ENCODE measurements at places on chromosomes 5 and 9. TPM values are rescaled to one million over a fixed set of nuclear protein-coding genes. Genes with fewer than 3 reads are reported as not detected.
A peak's percentile ranks its signal among the peaks of the same experiment; 100 is the strongest.

CCDC69 gene
- 5.3 TPM for total RNA-seq

GRCh38 chr5:31783086-31783645 lies 144.2 kb downstream of the PDZD2 start:
- no peak for DNase-seq

DNA sequence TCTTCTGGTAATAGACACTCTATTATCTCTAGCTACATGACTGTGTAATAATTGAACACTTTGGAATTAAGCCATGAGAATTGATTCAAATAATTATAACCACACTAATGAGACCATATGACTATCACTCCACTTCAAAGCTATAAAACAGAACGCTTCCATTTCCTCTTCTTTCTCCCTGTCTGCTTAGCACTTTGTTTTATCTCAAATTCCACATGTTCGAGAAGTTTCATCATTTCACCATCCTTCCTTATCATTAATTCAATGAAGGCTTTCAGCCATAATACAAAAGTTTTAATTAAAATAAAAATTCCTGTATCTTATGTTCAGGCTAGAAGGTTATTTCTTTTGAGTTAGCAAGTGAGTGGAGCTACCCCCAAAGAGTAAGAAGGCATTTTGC lies 7.4 kb upstream of the DCTN4 start:
- DNase-seq: no peak

- no peak for DNase-seq
These were observed 178.7 kb downstream of the PLK2 start for GRCh38 chr5:58281189-58281588.

DNA sequence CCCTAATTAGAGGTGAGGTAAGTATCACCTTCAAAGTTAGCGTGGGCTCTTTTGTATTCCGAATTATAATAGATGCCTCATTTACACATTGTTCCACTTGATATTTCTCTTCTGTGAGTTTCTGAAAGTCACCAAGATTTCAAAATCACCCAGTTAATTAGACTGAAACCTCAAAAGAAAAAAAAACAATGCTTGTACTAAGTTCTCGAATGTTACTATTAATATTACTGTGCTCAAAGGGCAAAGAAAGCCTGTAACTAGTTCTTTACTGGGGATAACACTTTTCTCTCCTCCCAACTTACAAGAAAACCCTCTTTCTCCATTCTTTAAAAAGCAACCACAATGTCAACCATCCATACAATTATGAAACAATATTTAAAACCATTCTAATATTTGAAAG lies 98.5 kb downstream of the STRBP start:
- DNase-seq: no peak

IL4 gene
- not detected for total RNA-seq

- no peak for DNase-seq
These were observed 156.4 kb downstream of the GABBR2 start for GRCh38 chr9:98552331-98552730.

BAAT gene
- 0.15 TPM for total RNA-seq

PCDHGB1 gene
- total RNA-seq: 5.2 TPM

DNA sequence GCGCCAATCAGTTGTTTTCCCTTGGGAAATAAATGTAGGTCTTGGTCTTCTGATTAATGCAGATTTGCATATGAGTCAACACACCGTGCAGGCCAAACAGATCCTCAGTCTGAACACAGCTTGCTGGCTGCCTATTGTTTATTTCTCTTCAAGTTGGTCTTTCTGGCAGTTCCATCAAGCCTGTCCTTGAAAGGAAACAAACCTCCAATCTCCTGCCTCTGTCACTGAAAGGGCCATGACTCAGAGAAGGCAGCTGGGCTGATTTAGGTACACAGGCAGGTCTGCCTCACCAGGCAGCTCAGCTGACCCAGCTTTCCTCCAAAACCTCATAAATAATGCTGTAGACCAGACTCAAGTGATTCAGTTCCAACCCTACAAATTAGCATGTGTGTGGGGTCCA lies 175.9 kb downstream of the MAN2A1 start:
- no peak for DNase-seq

- no peak for DNase-seq
These were observed 664.7 kb downstream of the ACTL7B start for GRCh38 chr9:108191065-108191464.

GRCh38 chr5:114948363-114948762 lies 221.3 kb downstream of the TRIM36 start:
- no peak for DNase-seq

DNA sequence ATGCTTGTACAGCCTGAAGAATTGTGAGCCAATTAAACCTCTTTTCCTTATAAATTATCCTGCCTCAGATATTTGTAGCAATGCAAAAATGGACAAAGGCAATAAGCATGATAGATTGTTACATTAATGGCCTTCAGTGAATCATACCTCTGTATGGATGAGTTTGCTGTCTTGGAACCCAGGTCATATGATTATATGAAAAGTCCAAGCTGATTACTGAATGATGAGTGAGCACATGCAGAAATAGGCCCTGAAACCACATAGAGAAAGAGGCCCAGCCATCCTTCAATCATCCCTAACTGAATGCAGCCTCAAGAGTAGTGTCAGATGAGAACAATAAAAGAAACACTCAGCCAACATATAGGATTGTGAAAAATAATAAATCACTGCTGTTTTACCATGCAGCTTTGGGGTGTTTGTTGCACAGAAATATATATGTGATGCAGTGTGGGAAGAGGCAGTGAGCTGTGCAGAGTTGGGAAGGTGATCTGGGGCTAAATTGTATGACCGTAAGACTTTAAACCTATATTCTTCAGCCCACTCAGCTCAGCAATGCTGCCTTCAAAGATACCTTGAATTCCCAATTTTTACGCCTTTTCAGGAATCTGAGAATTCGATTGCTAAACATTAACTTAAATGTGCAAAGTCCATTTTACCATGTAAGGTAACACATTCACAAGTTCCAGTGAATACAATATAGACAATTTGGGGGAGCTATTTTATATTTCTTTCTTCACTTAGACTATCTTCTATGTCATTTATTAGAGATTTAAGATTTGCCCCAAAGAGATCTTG lies 36.3 kb upstream of the SHISAL2B start:
- no peak for DNase-seq

- peak; percentile 79 for DNase-seq
These were observed 24.0 kb downstream of the NNT start for GRCh38 chr5:43627028-43627427.

DNA sequence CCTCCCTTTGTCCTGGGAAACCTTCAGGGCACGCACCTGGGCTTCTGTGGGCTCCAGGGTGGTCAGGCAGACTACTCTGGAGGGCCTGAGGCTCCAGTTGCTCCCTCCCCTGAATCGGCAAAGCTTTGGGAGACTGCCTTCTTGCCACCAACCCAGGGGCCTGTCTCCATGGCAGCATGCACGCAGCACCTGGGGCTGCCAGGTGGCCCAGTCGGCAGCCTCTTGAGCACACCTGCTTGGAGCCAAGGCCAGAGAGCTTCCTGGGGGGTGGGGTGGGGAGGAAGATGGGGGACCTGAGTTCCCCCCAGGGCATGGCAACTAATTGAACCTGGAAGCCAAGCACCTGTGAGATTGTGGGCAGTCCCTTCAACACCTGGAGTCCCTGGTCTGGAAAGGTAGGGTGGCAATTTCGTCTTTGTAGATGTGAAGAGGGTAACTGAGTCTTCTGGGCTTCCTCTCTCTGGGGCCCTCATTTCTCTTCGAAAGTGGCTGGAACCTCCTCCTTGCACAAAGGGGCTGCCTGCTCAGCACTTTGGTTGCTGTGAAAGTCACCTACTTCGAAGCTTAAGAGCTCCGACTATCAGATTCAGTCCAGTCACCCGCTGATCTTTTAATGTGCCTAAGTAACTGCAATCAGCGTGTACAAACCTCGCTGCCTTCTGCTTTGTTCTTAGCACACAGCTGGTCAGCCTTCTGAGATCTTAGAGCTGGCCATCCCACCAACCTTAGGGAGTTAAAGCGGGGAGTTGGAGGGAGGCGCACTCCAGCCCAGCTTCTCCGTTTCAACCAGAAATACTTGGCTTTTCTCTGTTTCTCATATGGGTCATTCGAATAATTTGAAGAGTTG lies 4.0 kb downstream of the RNF183 start:
- DNase-seq: peak; percentile 53

TEX48 gene
- not detected for total RNA-seq

- peak; percentile 45 for DNase-seq
These were observed 581.0 kb upstream of the RORB start for GRCh38 chr9:73916016-73916673.

DNA sequence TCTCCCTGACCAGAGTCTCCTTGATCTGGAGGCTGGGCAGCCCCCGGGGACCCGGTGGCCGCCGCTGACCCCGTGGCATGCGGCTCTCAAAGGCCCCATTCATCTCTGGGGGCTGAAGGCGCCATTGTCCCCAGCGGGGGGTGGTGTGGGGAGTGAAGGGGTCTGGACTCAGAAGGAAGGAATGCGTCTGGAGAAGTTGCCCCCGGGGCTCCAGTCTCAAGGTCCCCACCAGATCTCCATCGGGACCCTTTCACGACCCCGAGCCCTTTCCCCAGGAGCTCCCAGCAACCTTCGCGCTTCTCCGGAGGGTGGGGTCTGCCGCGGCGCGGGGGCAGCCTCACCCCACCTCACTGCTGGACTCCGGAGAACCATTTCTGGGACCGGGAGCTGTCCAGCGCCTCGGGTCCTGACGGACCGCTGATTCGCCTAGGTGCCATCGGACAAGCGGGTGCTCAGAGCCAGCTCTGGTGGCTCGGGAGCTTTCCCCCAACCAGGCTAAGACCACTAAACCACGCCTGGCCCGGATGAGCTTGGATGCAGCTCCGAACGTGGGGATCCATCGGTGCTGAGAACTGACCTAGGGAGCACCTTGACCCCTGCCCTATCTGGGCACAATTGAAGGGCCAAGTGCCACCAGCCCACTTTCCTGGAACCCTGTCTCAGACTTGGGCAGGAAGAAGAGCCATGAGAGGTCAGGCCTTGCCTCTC lies 5.1 kb upstream of the PCDH1 start:
- peak; percentile 82 for DNase-seq

GRCh38 chr5:172319708-172320441 lies 36.3 kb upstream of the UBTD2 start:
- no peak for DNase-seq

GRCh38 chr9:76620996-76621395 lies 143.2 kb upstream of the PCA3 start:
- no peak for DNase-seq

GPR151 gene
- total RNA-seq: not detected

DNA sequence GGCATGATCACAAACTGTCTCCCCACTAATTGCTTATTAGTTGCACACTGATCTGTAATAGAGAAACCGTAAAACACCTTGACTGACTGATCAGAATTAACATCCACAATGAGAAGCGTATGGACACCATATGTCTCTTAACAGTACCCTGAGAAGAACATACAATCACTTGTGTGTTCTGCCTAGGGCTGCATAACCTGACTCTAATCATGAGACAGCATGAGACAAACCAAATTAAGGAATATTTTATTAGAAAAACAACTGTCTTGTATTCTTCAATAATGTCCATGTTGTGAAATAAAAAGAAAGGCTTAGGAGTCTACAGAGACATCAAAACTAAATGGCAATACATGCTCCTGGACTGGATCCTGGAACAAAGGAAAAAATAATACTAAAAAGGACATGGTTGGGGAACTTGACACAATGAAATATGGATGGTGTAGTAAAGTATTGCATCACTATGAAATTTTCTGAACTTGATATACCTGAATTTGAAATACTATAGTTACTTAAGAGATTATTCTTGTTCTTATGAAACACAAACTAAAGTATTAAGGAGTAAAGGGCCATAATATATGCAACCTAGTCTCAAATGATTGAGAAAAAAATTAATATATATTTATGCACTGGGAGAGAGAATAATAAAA lies 162.1 kb downstream of the CWC27 start:
- no peak for DNase-seq

DNA sequence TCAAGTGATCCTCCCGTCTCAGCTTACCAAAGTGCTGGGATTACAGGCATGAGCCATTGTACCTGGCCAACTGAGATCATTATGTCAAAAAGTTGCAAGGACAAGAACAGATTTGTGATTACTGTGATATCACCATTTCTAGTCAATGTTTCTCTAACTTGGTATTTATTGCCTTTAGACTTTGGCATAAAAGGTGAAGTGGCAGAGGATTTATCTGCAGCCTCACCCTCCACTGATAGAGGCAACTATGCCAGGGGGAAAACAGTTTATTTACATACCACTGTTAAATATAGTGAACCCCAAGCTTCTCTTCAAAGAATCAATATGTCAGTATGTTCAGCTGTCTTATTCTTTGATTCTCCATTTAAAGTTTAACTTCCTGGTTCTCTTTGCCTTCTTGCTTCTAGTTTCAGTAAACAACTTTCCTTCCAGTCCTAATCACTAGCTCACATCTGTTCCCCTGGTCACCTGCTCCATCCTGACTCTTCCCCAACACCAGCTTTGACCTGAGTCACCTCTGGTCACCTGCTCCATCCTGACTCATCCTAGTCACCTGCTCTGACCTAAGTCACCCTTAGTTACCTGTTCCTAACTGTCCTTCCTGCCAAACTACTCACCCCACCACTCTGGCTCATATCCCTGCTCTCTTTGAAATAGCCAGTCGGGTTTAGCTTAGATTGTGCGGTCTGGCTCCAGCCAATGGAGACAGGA lies 29.9 kb downstream of the SEMA6A start:
- peak; percentile 59 for DNase-seq

DNA sequence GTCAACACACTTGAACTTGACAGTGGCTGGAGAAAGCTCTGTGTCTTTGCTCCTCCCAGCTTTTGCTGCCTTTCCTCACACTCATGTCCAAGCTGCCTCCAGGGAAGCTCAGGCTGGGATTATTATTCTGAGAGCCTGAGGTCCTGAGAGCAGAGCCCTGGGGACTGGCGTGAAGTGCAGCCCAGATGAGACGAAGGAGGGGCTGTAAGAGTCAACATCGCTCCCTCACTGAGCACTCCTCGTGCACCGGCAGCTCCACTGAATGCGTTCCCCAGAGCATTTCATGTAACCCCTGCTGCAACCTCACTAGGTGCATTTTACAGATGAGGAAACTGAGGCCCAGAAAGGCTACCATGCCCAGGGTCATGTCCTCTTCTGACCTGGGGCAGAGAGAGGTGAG lies 63.5 kb upstream of the PHYKPL start:
- DNase-seq: no peak

SLC6A19 gene
- not detected for total RNA-seq

DNA sequence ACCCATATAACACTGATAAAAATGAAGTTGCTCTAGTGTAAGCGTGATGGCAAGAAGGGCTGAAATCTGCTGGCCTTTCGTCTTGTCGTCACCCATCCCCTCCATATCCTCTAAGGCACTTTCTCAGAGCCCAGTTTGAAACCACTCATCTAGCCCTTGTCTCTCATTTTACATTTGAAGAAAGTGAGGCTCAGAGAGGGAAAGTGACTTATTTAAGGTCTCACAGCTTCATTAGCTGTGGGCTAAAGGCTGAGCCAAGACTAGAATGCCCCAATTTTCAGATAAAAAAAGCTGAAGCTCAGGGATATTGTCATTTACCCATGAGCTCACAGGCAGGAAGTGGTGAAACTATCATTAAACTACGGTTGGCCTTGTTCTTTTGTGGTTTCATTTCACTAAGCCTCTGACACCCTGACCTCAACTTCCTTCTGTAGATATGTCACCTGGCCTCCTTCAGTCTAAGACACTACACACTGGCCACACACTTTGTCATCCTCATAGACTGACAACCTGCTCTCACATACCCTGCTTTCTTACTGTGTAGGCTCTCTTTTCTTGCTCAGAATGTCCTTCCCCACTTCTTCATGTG lies 176.7 kb upstream of the DMAC1 start:
- no peak for DNase-seq
